ENCODE measurements at places on chromosomes 16 and 17. TPM values are rescaled to one million over a fixed set of nuclear protein-coding genes. Genes with fewer than 3 reads are reported as not detected.

DNA sequence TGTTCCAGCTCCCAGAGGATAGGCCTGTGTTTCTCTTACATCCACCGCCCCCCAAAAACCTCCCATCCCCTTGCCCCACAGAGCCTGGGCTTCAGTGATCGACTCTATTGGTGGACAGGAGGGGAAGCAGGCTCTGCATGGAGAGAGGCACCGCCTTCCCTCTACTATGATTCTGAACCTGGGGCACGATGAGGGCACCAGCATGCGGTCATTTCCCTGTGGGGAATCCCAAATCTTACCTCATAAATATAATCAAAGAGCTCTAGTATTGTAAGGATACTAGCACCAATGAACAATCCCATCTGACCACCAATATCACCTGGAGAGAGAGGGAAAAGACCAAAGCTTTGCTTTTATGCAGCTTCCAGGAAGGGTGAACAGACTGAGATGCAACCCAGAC lies 25.7 kb downstream of the SPACA3 start:
- H3K27me3 ChIP-seq: peaks cover 8% of the 10 kb centered on the region
- H3K27ac ChIP-seq: no peak overlapping the region
- H3K4me1 ChIP-seq: no peaks in the 10 kb centered on the region
- H3K36me3 ChIP-seq: no peaks in the 10 kb centered on the region
- H3K4me3 ChIP-seq: no peak overlapping the region

GRCh38 chr17:63474586-63475460 lies 2.0 kb upstream of the ACE start:
- H3K36me3 ChIP-seq: no peaks in the 10 kb centered on the region
- DNase-seq: no peak
- peaks cover 32% of the 10 kb centered on the region for H3K4me1 ChIP-seq

DNA sequence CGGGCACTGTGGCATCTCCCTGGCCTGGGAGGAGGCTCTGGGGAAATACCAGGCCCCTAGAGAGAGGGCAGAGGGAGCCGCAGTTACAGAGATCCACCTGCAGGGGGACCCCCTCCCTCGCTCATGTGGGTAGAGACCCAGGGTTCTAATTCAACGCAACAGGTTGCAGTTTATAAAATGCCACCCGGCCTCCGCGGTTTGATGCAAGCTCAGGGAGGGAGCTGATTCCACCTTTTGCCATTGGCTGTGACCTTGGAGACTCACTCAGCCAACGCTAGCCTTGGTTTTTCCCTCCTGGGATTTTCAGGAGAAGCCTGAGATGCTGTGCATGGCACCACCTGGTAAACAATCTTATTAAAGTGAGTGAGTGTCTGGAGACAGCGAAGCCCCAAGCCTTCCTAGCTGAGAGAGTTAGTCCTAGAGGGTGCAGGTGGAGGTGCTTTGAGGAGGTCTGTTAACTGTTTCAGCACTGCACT lies 12.1 kb downstream of the TTLL6 start:
- H3K27ac ChIP-seq: no peak overlapping the region
- H3K4me3 ChIP-seq: no peak overlapping the region
- H3K4me1 ChIP-seq: peaks cover 14% of the 10 kb centered on the region
- no peaks in the 10 kb centered on the region for H3K36me3 ChIP-seq
- peak; percentile 79 for DNase-seq
- no peaks in the 10 kb centered on the region for H3K27me3 ChIP-seq

DNA sequence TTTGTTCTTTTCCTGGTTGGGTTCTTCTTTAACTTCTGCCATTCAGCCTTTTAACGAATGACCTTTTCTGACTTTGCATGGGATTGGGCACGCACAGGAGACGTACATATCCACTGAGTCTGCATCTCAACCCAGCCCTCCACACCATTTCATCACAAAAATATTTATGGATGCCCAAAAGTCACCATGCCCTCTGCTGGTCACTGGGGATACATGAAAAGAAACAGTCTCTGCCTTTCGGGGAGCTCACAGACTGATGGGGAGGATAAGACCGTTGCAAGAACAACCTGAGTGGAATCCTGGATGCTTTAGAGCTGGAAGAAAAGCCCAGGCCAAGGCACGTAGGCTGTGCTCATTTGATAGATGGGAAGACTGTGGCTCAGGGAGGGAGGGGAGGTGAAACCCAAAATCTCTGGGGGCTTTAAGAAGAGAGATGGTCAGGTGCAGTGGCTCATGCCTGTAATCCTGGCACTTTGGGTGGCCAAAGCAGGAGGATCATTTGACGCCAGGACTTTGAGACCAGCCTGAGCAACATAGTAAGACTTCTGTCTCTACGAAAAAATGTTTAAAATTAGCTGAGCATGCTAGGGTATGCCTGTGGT lies 7.9 kb upstream of the MT2A start:
- H3K27me3 ChIP-seq: no peaks in the 10 kb centered on the region
- no peak for DNase-seq
- H3K27ac ChIP-seq: no peak overlapping the region

DNA sequence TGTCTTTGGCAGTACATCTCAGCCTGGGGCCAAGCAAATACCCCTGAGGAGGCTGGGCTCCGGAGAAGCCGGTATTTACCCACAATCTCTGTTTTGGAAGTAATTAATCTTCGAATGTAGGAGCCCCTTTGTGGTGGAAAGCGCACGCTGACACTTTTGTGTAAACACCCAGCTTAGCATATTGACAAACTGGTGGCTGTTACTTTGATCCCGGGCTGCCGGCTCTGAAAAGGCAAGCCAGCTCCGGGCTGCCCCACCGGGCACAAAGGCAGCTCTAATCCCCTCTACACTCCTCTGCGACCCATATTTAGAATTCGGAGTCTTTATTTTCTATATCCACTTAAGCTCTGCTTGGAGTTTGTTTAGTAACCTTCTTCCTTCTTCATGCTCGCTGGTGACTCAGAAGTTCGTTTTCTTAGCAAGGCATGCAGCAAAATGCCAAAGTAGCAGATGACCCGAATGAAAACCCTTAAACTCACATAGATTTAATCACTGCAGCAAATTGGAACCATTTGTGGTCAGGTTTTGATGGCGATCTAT lies 144.0 kb upstream of the IRX3 start:
- no peaks in the 10 kb centered on the region for H3K4me1 ChIP-seq
- no peak overlapping the region for H3K4me3 ChIP-seq
- H3K27ac ChIP-seq: peak overlapping the region; percentile 32
- H3K27me3 ChIP-seq: peaks cover 7% of the 10 kb centered on the region

DNA sequence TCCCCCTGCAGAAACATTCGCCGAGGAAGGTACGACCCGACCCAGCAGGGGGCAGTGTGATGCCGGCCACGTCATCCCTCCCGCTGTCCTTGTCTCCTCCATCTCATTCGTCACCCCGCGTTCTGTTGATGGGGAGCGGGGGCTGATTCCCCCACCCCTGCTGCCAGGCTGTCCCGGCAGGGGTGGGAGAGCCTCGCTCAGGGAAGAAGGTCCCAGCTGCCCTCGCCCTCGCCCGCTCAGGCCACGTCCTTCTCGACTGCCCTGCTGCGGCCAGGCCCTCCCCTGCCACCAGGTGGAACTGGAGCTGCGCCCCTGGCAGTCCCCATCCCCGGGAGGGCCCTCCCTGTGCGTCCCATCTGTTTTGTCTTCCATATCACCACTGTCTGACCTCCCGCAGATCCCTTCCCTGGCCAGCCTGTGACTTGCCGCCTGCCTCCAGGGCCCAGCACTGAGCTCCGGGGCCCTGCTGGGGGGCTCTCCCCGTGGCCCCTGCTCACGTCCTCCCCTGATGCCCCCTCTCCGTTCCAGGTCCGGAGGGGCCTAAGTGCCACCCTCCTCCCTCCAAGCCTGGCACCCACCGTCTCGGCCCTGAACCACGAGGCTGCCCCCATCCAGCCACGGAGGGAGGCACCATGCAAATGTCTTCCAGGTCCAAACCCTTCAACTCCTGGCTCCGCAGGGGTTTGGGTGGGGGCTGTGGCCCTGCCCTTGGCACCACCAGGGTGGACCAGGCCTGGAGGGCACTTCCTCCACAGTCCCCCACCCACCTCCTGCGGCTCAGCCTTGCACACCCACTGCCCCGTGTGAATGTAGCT lies 20.6 kb downstream of the ADAM11 start:
- peaks cover 19% of the 10 kb centered on the region for H3K4me1 ChIP-seq
- H3K36me3 ChIP-seq: no peaks in the 10 kb centered on the region
- DNase-seq: peak; percentile 87
- peak overlapping the region; percentile 35 for H3K4me3 ChIP-seq
- peaks cover 5% of the 10 kb centered on the region for H3K27me3 ChIP-seq

- peaks cover 39% of the 10 kb centered on the region for H3K4me1 ChIP-seq
- peak overlapping the region; percentile 90 for H3K27ac ChIP-seq
- peaks cover 24% of the 10 kb centered on the region for H3K27me3 ChIP-seq
- peak; percentile 92 for DNase-seq
- peak overlapping the region; percentile 73 for H3K4me3 ChIP-seq
Observed at GRCh38 chr17:61412143-61412859, 12.7 kb downstream of the TBX2 start.

DNA sequence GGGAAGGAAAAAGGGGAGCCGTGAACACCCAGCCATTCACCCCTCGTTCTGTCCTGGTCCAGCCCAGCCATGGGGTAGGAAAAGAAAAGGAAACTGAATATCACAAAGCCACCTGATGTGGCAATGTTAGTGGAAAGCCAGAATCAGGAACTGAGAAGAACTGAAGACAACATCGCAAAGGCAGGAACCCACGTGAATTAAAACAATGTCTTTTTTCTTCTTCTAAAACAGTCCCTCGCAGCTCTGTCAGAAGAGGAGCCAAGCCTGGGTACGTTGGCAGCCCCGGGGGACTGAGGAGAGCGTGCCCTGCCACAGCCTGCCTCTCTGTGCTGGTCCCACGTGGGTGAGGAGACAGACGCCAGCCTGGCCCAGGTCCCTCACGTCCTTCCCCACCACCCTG lies 55.0 kb downstream of the ZNF423 start:
- no peak overlapping the region for H3K4me3 ChIP-seq
- no peak for DNase-seq
- H3K4me1 ChIP-seq: no peaks in the 10 kb centered on the region
- no peaks in the 10 kb centered on the region for H3K36me3 ChIP-seq
- H3K27me3 ChIP-seq: no peaks in the 10 kb centered on the region

DNA sequence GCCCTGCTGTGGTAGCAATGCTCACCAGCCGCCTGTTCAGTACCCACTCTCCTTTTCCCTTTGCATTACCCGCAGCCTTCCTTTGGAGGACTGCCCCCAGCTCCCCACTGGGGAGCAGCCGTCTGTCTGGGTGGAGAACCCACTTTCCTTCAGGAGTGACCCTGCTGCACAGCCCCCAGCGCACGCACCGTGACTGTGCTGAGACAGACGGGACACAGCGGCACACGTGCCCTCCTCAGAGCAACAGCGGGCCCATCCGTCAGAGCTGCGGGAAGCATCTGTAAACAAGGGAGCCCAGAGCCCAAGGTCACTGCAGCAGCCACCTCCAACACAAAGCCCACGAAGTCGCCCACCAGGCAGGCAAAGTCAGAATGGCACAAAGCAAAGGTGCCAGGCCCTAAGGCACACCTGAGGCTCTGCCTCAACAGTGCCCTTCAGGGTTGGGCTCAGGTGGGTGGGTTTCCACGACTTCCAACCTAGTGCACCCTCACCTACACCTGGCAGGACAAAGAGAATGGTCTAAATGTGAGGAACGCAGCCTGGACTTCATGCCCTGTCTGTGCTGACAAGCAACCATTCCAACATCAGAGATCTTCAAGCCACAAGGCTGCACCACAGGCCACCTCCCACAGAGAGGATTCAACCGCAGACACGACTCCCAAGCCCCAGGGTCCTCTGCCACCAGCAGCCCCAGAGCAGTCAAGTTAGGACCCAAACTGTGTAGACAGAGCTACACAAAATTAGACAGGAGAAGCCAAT lies 9.9 kb downstream of the AXIN1 start:
- H3K27ac ChIP-seq: no peak overlapping the region
- no peaks in the 10 kb centered on the region for H3K27me3 ChIP-seq
- peaks cover 22% of the 10 kb centered on the region for H3K36me3 ChIP-seq
- H3K4me1 ChIP-seq: peaks cover 13% of the 10 kb centered on the region
- H3K4me3 ChIP-seq: no peak overlapping the region
- DNase-seq: no peak

- peaks cover 9% of the 10 kb centered on the region for H3K36me3 ChIP-seq
- H3K4me3 ChIP-seq: peak overlapping the region; percentile 73
Observed at GRCh38 chr17:7858522-7858810, 663 bp downstream of the CYB5D1 start.

DNA sequence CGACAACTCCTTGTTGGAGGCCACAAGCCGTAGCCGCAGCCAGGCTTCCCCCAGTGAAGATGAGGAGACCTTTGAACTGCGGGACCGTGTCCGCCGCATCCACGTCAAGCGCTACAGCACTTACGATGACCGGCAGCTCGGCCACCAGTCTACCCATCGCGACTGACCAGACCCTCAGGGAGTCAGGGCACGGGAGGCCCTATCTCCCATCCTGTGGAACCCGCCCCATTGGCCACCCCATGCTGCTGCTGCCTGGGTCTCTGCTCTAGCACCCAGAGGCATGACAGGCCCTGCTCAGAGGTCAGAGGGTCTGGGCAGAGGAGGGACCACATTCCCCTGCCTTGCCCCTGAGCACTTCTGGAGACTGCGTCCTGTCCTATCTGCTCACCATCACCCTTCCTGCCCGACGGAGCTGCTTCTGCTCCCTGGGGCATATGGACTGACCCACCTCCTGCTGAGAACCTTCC lies 8.9 kb downstream of the TNFAIP1 start:
- H3K27ac ChIP-seq: no peak overlapping the region
- no peaks in the 10 kb centered on the region for H3K27me3 ChIP-seq
- H3K4me3 ChIP-seq: no peak overlapping the region
- DNase-seq: no peak
- H3K4me1 ChIP-seq: peaks cover 15% of the 10 kb centered on the region
- H3K36me3 ChIP-seq: peaks cover 100% of the 10 kb centered on the region

DNA sequence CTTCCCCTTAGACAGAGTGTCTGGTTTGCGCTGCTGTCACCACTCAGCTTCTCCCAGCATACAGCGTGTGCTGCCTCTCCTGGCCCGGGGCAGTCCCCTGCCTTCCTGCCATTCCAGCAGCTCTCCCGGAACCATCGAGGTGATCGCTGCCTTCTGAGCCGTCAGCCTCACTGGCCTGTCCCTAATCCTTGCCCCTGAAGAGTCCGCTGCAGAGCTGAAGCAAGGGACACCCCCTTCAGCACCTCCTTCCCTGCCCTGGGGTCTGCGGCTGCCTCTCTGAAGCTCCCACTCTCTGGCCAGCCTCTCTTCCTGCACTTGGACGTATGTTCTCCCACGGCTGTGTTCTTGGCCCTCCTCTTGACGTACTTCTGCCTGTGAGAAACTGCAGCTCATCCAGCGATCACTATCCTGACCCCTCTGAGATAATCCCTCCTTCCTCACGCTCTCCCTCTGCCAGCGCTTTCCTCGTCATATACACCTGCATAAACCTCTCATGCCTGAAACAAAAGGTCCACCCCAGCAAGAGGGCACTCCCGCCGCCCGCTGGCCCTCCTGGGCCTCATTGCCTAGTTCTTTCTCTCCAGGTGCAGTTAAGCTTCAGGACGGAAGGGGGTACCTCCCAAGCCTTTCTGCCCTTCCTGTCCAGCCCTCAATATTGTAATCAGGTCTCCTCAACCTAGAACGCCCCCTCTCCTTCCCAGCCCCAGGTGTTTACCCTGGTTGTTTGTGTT lies 220.6 kb upstream of the CHMP6 start:
- H3K27me3 ChIP-seq: no peaks in the 10 kb centered on the region
- no peaks in the 10 kb centered on the region for H3K4me1 ChIP-seq
- H3K27ac ChIP-seq: no peak overlapping the region
- no peak for DNase-seq
- H3K36me3 ChIP-seq: no peaks in the 10 kb centered on the region

GRCh38 chr16:84032458-84033178 lies 10.0 kb downstream of the SLC38A8 start:
- no peaks in the 10 kb centered on the region for H3K4me1 ChIP-seq
- H3K4me3 ChIP-seq: no peak overlapping the region
- no peaks in the 10 kb centered on the region for H3K36me3 ChIP-seq
- no peak for DNase-seq
- H3K27ac ChIP-seq: no peak overlapping the region

The TEX14 gene
- 1.3 TPM for total RNA-seq

The MSLN gene
- 93.3 TPM for total RNA-seq

The DPEP3 gene
- total RNA-seq: not detected

The COIL gene
- 13.3 TPM for total RNA-seq
